ENCODE measurements at places on chromosomes 7 and 10. TPM values are rescaled to one million over a fixed set of nuclear protein-coding genes. Genes with fewer than 3 reads are reported as not detected.

Gene WNT8B
- total RNA-seq = not detected

Gene PTPRZ1
- total RNA-seq = not detected

Gene AUTS2
- total RNA-seq = 3.0 TPM

Gene FKBP6
- total RNA-seq = not detected

Gene OR2A5
- not detected for total RNA-seq

Gene HPSE2
- not detected for total RNA-seq

Gene GSTO2
- total RNA-seq = 2.4 TPM

Gene SORBS1
- 0.58 TPM for total RNA-seq

Gene GNAT3
- total RNA-seq = not detected

Gene GPRIN2
- 27.8 TPM for total RNA-seq

Gene AFAP1L2
- 23.5 TPM for total RNA-seq

Gene PNLIP
- not detected for total RNA-seq

Gene TRIL
- not detected for total RNA-seq

Gene ZNF117
- 0.32 TPM for total RNA-seq

Gene STAG3
- 0.37 TPM for total RNA-seq

Gene SH2B2
- total RNA-seq = 3.2 TPM

Gene CCL24
- not detected for total RNA-seq

Gene CAMK2B
- total RNA-seq = 0.12 TPM

Gene CPA4
- 8.4 TPM for total RNA-seq

Gene DLX5
- total RNA-seq = not detected

Gene DEPP1
- 2.0 TPM for total RNA-seq

Gene GBX1
- total RNA-seq = 0.17 TPM

Gene HBP1
- 14.6 TPM for total RNA-seq

Gene MYH16
- total RNA-seq = 0.39 TPM

Gene ZNF775
- total RNA-seq = 6.3 TPM

Gene WAC
- 54.8 TPM for total RNA-seq

Gene LCOR
- total RNA-seq = 8.1 TPM

Gene CPEB3
- 0.33 TPM for total RNA-seq

Gene SKIDA1
- total RNA-seq = 0.74 TPM

Gene CALD1
- 149 TPM for total RNA-seq

Gene ZNF853
- 2.3 TPM for total RNA-seq

Gene TMEM140
- total RNA-seq = 1.0 TPM

Gene PAPSS2
- total RNA-seq = 17.1 TPM

Gene NRP1
- total RNA-seq = 95.2 TPM

Gene LYZL2
- total RNA-seq = not detected

Gene GIMAP6
- total RNA-seq = not detected

Gene SLC26A5
- not detected for total RNA-seq

Gene BLNK
- not detected for total RNA-seq

Gene TCERG1L
- total RNA-seq = not detected

Gene ANXA8L1
- total RNA-seq = 127 TPM

Gene CARD11
- total RNA-seq = 2.5 TPM

Gene ZNF804B
- total RNA-seq = not detected

Gene UCMA
- total RNA-seq = not detected

Measured in A549 treated with Hydrocortisone at 1 μM for 4 hours (cell line).